NCI-H2029 treated with DMSO at 0.1 percent for 48 hours (cell line): ENCODE measurements at places on chromosomes 5 and 9.
A peak's percentile ranks its signal among the peaks of the same experiment; 100 is the strongest.

- no peak for DNase-seq
Observed at GRCh38 chr9:115804206-115804605, 349.4 kb upstream of the PAPPA start.

DNA sequence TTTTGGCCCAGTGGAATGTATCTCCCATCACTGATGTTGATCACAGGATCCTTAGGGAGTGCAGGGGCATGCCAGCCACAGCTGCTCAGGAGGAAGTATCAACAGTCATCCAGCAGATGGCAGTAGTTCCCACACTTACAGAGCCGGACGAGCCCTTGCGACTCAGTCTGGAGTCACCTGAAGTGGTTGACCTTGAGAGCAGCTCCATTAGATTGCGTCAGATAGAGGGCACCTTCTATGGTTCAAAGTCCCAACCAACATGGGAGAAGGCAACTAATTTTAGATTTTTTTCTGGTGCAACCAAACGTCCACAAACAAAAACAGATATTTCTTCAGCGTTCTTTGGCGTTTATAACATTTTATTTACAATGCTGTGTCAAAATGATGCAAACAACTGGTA, 124.5 kb downstream of the EGFLAM start:
- peak; percentile 61 for DNase-seq

DNA sequence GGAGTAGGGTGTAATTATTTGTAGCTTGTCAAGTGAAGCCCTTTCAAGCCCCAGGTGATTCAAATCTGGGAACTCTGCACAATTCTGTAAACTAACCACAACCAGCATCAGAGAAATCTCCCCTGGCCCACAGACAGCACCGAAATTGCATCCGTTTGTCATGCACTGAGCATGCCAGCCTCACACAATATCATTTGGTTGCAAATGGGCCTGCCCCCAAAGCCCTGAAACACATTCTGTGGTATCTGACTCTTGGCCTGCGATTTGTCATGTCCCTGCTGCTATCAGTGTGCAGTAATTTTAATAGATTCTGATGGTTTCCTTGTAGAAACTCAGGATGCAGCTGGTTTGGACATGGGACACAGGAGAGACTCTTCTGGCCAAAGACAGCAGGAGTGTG, 35.3 kb downstream of the SNX24 start:
- DNase-seq = no peak

DNA sequence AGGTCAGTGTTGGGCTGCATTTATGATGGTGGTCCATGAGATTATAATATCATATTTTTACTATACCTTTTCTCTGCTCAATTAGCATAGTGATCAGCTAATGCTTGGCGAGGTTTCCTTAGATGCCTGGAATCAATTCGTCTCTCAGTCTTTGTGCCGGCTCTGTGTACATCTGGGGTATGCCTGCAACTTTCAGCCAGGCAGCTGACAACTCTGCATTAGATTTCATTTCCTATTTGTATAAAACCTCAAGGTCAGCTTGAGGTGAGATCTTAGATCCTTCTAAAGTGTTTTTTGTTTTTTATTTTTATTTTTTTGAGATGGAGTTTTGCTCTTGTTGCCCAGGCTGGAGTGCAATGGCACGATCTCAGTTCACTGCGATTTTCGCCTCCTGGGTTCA, 86.8 kb downstream of the MELK start:
- no peak for DNase-seq

GRCh38 chr5:6859951-6860638, 146.9 kb downstream of the TENT4A start:
- DNase-seq = no peak

GRCh38 chr5:168858994-168859393, 279.8 kb upstream of the PANK3 start:
- no peak for DNase-seq

DNA sequence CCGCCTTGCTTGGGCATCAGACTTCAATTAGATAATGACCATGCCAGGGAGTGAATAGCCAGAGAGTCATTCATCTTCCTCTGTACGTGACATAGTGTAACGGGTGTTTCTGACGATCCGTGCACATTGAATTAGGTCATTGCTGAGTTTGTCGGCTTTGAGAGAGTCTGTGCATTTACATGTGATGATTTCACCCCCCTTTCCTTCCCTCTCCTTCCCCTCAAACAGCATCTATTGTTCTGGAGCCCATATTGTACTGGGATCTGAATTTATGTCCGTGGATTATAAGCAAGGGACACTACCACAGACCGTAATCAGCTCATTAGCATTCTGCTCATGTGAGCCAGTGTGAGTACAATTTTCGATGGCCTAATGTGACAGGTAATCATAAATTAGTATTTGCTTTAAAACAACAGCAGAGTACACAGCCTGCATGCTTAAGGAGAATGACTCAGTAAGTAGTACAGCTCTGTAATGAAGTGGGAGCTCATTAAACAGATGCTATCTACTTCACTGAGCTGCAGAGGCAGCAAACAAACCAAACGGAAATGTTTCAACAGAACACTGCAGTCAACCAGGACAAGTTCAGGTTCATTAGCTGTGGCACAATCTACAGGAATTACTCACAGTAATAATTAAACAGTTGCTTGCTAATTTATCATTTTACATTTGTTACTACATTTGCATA, 302.1 kb downstream of the CSNK1G3 start:
- peak; percentile 81 for DNase-seq

GRCh38 chr9:115946530-115946929, 207.1 kb upstream of the PAPPA start:
- DNase-seq = no peak

- no peak for DNase-seq
Observed at GRCh38 chr5:17056141-17056631, 120.1 kb upstream of the MYO10 start.

- DNase-seq = no peak
Observed at GRCh38 chr9:99840072-99840471, 18.4 kb downstream of the NR4A3 start.

GRCh38 chr9:90515510-90515909, 127.1 kb downstream of the DIRAS2 start:
- no peak for DNase-seq

DNA sequence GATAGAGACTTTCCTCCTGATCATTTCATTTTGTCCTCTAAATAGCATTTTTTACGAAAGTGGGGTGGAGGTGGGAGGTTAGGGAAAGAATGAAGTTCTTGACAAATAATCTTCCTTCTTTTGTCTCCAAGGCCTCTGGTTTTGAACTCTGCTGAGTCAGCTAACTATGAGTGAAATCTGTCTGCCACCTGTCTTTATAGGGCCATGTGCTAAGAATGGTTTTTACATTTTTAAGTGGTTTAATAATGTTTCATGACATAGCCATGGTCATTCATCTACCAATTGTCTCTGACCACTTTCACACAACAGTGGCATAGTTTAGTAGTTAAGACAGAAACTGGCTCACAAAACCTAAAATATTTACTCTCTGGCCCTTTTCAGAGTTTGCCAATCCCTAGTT, 7.6 kb downstream of the MAN2A1 start:
- no peak for DNase-seq

- no peak for DNase-seq
Observed at GRCh38 chr9:33024126-33024965, 727 bp upstream of the DNAJA1 start.

- DNase-seq = no peak
Observed at GRCh38 chr5:176131771-176132170, 106.5 kb upstream of the SIMC1 start.

DNA sequence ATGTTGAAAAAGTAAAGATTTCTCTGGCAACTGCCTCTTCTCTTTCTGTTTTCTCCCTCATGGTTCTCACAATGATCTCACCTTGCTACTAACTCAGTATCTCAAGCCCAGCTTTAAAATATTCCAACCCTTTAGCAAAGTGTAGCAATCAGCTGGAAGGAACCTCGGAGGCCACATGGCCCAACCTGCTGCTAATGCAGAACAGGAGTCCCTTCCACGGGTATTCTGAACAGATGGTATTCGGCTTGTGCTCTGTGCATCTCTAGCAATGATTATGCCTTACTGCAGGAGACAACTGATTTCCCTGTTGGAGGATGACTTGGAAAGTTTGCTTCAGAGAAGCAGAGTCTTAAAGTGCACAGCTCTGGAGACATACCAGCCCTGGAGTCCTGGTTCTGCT, 151.8 kb upstream of the PPP1R2B start:
- DNase-seq = no peak

DNA sequence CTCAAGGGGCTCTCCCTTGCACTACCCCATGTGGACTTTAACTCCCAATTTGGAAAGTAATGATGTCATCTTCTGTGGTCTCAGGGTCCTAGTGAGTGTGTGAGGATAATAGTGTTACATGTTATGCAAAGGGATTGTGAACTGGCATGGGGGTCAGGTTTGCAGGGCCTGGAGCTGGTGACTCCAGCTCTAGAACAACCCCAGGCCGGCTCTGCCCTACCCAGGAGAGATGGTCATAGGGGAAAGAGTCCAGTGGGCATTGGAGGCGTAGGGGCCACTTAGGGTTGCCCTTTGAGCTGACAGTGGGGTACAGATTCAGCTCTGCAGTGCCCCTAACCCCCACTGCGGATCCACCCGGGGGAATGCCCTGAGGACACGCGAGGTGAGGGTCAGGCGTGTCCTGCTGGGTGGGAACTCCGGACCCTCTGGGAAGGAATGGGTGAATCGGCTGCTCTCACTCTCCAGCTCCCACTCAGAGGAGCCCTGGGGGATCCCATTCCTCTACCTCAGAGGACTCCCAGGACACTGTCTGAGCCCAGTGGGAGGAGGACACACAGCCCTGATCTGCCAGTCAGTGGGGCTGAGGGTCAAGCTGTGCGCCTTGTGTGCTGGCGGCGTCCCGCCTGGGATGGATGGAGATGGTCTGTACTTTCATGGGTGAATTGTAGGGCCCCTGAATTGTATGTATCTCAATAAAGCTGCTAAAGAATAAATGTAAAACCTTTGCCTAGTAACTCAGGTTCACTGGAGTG, 2.5 kb upstream of the NKD2 start:
- DNase-seq = no peak

DNA sequence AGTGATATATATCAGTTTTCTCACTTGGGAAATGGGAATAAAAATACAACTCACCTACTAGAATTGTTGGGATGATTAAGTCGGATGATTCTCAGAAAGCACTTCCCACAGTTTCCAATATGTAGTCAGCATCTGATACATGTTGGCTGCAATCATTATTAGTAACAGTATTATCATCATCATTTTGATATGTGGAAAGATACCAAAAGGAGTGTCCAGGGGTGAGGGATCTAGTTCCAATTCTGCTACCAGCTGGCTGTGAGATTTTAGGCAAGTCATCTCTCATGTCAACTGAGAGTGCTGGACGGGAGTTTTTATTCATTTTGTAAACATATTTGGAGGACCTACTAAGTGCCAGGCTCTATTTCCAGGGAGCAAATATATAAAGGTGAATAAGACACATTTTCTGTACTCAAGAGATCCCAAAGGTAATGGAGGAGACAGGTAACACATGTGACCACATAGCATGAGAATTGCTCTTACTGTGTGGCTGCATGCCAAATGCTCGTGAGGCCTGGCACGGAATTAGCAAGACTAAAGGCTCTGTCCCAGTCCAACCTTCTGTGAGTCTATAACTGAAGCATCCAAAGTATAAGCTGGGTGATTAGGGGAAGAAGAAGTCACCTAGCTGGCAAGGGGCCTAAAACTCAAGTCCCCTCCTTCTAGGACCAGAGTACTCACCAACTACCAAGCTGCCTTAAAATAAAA, 83.0 kb downstream of the GRIA1 start:
- peak; percentile 38 for DNase-seq

GRCh38 chr9:132451276-132451675, 41.3 kb downstream of the CFAP77 start:
- DNase-seq = no peak

GRCh38 chr5:141512390-141512910, 23.6 kb downstream of the PCDHGC5 start:
- DNase-seq = peak; percentile 67

GRCh38 chr9:129981180-129981907, 61.6 kb downstream of the FNBP1 start:
- DNase-seq = no peak

- peak; percentile 54 for DNase-seq
Observed at GRCh38 chr9:133584559-133585476, 24.4 kb downstream of the FAM163B start.

DNA sequence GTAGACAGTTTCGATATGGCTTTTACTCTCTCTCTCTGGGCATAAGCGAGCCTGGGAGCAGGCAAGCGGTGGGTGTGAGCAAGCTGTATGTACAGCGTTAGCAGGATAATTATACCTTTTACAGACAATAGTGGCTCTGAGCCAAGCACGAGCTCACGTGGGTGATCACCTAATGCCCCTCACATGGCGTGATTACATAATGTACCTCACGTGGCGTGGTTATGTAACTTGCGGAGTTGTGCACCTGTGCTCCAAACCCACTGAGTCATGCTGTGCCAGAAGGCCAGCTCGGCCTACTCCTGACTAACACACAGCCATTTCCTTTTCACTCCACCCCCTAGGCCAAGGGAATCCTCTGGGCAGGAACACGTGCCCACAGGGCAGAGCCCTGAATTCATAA, 797.2 kb downstream of the EFNA5 start:
- peak; percentile 94 for DNase-seq

DNA sequence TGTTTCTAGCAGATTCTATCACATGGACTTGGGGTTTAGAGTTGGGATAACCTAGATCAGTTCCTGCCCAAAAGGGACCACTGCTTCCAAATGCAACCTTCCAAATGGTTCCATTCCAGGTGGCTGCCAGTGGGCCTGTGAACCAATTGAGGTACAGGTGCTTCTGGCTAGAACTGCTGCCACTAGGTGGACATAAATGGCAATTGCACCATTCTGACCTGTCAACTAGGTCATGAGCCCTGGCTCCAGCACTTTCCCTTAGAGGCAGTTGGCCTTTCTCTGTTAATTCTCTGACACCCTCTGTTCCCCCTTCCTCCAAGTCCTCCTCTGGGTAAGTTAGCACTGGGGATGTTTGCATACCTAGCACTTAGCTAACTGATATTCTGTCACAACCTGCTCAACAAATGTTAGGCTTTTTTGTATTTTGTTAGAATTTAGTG, 16.6 kb upstream of the HEMGN start:
- DNase-seq = no peak

GRCh38 chr5:148697180-148697808, 43.0 kb upstream of the HTR4 start:
- no peak for DNase-seq

DNA sequence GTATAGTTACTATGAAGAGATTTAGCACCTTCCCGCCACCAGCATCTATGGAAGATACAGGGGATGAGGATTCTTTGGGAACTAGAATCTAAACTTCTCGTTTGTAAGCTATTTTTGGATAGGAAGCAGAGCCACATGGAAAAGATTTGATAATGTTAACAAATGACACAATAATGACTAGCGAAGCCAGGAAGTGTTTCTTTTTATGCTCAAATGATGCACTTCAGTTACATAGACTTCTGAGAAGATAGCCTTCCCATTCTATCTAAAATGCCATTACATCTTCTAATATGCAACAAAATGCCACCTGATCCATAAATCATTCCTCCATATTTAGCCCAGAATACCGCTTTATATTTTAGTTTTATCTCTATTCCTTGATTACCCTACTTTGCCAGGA, 17.0 kb upstream of the TNC start:
- no peak for DNase-seq

GRCh38 chr5:87868792-87869191, 399.9 kb downstream of the TMEM161B start:
- no peak for DNase-seq

GRCh38 chr9:94029932-94030317, 54.3 kb upstream of the PTPDC1 start:
- DNase-seq = no peak

GRCh38 chr9:74803376-74804017, 84.2 kb downstream of the TRPM6 start:
- DNase-seq = no peak

- no peak for DNase-seq
Observed at GRCh38 chr9:73133921-73134407, 17.7 kb upstream of the ANXA1 start.
